Tongue (tissue), 3 donors: ENCODE measurements at places on chromosomes 6 and 20. TPM values are rescaled to one million over a fixed set of nuclear protein-coding genes. Genes with fewer than 3 reads are reported as not detected.

TRIM10 gene
- total RNA-seq = 1.0 TPM

KCNK16 gene
- not detected for total RNA-seq

NFYA gene
- total RNA-seq = 27.8 TPM

SLC17A3 gene
- not detected for total RNA-seq

DDX43 gene
- total RNA-seq = 1.1 TPM

METTL24 gene
- 3.5 TPM for total RNA-seq

HCRTR2 gene
- not detected for total RNA-seq

FABP7 gene
- total RNA-seq = 4.8 TPM

HSPA12B gene
- total RNA-seq = 26.7 TPM

EPB41L2 gene
- 208 TPM for total RNA-seq

COL11A2 gene
- total RNA-seq = 5.7 TPM

LPA gene
- 0.10 TPM for total RNA-seq

GMPR gene
- total RNA-seq = 50.2 TPM

ATP9A gene
- total RNA-seq = 95.1 TPM

RIPOR2 gene
- total RNA-seq = 21.3 TPM

KAT14 gene
- total RNA-seq = 19.1 TPM

NT5E gene
- 22.3 TPM for total RNA-seq

MICB gene
- 3.9 TPM for total RNA-seq

LY6G6C gene
- 1.1 TPM for total RNA-seq

MRPL14 gene
- total RNA-seq = 32.3 TPM

CALHM4 gene
- total RNA-seq = not detected

WFDC12 gene
- not detected for total RNA-seq

GHRH gene
- not detected for total RNA-seq

KIAA0408 gene
- total RNA-seq = 33.1 TPM

FAM83B gene
- 13.8 TPM for total RNA-seq

KCNK17 gene
- total RNA-seq = 0.62 TPM

MCCD1 gene
- total RNA-seq = not detected

BHLHE23 gene
- not detected for total RNA-seq

C2 gene
- total RNA-seq = 0.51 TPM

EDN3 gene
- 22.7 TPM for total RNA-seq

BANF2 gene
- total RNA-seq = not detected

HAO1 gene
- total RNA-seq = not detected

GNRH2 gene
- total RNA-seq = not detected

PRRT1 gene
- 1.2 TPM for total RNA-seq

KIF6 gene
- total RNA-seq = 2.4 TPM

RAET1E gene
- total RNA-seq = 8.8 TPM

CCM2L gene
- total RNA-seq = 9.7 TPM

IRAK1BP1 gene
- total RNA-seq = 8.0 TPM

LRRC73 gene
- total RNA-seq = 0.51 TPM

BTN1A1 gene
- total RNA-seq = not detected

EYS gene
- 1.0 TPM for total RNA-seq

GSTA2 gene
- total RNA-seq = not detected

OPRL1 gene
- 0.62 TPM for total RNA-seq

PTK6 gene
- total RNA-seq = 4.6 TPM

MUC21 gene
- 6.9 TPM for total RNA-seq

ANKRD66 gene
- total RNA-seq = 0.31 TPM

DEFB132 gene
- total RNA-seq = not detected

POM121L2 gene
- total RNA-seq = not detected

EFCAB8 gene
- 2.3 TPM for total RNA-seq

PTPN1 gene
- 20.7 TPM for total RNA-seq

ECT2L gene
- total RNA-seq = 0.31 TPM

FAM209B gene
- total RNA-seq = not detected

SLC17A1 gene
- not detected for total RNA-seq

SLC35F1 gene
- 6.3 TPM for total RNA-seq

GNAS-AS1 gene
- 2.5 TPM for total RNA-seq

GRM4 gene
- total RNA-seq = 0.51 TPM
